ENCODE measurements at places on chromosomes 2 and 18.

GRCh38 chr18:35969676-35970075 is 2.8 kb upstream of the RMP24 start:
- peak; percentile 19 for DNase-seq

DNA sequence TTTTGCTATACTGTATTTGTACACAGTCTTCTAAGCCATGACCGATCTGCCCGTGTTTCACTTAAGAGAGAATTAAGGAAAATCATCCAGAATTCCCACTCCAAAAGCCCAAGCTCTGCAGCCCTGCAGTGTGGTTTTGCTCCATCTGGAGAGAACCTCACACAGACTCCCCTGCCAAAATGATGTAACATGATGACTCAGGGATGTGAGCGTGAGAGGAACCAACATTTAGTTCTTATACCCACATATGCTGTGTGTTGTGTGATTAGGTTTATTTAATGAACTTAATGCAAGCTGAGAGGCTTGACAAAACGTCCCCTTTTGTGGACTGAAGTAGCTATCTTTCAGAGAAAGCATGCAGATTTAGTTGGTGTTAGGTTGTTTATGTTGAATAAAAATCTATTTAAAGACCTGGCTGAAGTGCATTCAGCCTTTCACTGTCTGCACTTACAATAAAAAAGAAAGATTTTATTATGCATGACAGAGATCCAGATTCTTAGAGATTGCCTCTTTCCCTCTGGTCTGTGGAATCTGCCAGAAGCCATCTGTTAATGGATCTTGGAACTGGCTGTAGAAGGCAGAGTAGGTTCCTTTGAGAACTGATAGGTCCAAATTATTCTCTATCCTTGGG is 6.3 kb downstream of the RAB12 start:
- DNase-seq: peak; percentile 95

DNA sequence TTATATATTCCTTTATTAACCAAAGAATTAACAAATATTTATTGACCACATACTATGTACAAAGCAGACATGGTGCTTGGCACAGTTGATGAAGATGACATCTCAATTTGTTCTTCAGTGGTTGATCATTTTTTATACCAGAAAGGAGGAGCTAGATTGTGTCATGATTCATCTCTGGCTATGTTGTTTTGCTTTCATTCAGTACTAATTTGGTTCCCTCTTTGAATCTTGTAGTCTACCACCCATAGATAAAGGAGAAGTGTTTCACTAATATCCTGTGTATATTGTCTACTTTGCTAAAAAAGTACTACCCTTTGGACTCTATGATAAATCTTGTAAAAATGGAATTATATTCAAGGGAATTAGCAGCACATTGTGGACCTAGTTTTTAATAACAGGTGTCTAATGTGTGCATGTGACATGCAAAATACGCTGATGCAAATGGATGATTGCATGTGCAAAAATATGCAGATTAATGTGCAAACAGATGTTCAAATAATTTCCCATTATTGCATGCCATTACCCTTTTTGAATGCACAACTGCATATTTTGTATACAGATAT is 313.2 kb upstream of the ZEB2 start:
- no peak for DNase-seq

GRCh38 chr2:100241236-100241635 is 81.1 kb downstream of the LONRF2 start:
- DNase-seq: no peak

GRCh38 chr18:51516478-51517038 is 319.1 kb upstream of the MEX3C start:
- no peak for DNase-seq

GRCh38 chr2:168687314-168687713 is 115.1 kb upstream of the NOSTRIN start:
- peak; percentile 53 for DNase-seq

GRCh38 chr18:58640428-58640805 is 11.5 kb upstream of the ALPK2 start:
- DNase-seq: no peak

DNA sequence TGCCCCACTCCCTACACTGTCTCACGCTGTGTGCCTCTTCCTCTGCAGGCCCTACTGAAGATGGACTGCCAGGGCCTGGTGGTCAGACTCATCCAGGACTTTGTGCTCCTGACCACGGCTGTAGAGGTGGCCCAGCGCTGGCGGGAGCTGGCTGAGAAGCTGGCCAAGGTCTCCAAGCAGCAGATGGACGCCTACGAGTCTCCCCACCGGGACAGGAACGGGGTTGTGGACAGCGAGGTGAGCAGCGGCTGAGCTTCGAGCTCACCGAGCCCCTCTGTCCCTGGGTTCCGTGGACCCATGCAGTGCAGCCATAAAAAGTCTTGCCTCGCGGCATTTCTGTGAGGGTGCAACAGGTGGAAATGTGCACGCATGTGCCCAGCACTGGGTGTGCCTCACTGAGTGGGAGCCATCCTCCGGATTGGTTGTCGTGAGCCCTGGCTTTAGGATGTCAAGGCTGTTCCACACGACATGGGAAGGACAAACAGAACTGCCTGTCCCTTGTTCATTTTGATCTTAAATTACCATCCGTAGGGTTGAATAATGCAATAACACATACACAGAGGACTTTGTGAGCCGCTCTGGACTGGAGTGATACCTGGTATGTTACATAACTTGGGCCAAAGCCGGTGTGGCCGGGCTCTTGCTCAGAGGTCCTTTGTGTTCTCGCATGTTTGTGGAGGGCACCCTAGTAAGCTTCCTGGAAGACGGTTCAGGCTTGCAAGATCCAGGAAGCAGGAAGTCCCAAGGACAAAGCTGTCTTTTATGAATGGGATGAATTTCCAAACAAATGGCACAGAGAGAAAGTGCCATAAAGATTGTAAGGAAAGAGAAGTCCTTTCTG is 100.9 kb downstream of the SH3BP4 start:
- no peak for DNase-seq

GRCh38 chr2:217797661-217798069 is 205.1 kb downstream of the TNS1 start:
- DNase-seq: peak; percentile 30

DNA sequence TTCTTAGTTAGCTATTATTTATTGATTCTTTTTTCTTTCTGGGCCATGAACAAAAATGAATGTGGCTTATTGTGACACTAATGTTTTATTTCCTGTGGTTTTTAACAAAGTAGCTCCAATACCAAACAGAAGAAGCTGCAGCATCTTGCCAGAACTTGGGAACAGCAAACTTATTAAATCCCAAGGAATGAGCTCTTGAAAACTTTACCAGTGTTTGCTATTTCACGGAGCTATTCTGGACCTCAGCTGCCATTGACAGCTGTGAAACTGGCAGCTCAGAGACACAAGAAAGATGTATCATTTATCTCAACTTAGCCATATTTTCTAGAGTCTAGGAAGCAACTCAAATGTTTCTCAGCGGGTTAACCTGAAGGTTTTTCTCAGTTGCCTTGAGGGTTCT is 91.0 kb upstream of the NEUROD1 start:
- DNase-seq: no peak

DNA sequence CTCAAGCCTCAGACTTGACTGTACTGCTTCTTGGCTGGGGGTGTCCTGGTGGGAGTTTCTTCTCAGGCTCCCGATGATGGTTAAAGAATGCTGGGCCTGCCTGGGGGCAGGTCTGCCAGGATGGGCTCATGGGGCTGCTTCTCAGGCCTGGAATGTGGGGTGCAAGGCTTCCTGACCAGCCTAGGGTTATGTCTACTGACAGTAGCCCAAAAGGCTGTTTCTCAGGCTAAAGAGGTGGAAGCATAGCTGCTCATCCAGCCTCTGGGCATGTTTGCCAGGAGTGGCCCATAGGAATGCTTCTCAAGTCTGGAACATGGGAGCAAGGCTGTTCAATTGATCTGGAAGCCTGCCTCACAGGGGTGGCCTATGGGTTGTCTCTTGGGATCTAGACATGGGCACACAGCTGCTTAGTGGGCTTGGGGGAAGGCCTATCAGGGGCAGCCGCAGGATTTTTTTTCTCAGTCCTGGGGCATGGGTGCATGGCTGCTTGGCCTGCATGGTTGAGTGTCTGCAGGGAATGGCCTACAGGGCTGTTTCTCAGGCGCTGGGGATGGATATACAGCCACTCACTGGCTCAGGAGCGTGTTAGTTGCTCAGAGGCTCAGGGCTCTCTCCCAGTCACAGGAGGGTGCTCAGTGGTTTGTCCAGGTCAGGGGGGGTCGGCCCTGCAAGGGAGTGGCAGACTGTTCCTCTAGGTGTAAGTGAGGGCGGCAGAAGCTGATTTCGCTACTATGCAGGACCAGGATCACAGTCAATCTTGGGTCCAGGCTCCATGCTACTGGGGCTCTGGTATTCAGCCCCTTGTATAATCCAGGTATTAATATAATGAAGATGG is 617.3 kb upstream of the REG3G start:
- no peak for DNase-seq

- peak; percentile 3 for DNase-seq
Measured at GRCh38 chr18:33696332-33697162, 118.5 kb downstream of the ASXL3 start.

DNA sequence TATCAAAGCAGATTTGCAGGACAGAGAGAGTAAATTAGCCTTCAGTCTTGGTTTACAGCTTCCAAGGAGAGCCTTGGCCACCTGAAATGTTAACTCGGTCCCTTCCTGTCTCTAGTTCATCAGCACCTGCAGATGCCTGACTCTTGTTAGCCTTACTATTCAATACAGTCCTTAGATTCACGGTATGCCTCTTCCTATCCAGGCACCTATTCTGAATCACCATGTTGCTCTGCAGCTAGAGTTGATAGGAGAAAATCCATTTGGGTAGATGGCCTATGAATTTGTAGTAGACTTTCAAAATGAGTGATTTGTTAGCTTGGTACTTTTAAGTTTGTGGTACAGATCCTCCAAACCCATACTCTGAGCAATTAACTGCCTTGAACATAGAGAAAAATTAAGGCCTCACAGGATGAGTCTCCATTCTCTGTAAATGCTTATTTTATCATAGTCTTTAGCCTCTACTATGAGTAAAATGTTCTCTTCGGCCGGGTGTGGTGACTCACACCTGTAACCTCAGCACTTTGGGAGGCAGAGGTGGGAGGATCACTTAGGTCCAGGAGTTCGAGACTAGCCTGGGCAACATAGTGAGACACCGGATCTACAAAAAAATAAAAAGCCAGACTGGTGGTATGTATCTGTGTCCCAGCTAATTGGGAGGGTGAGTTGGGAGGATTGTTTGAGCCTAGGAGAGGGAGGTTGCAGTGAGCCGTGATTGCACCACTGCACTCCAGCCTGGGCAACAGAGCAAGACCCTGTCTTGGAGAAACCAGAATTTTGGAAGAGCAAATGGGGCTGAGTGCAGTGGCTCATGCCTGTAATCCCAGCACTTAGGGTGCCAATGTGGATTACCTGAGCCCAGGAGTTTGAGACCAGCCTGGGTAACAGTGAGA is 32.9 kb downstream of the PTCD3 start:
- no peak for DNase-seq

DNA sequence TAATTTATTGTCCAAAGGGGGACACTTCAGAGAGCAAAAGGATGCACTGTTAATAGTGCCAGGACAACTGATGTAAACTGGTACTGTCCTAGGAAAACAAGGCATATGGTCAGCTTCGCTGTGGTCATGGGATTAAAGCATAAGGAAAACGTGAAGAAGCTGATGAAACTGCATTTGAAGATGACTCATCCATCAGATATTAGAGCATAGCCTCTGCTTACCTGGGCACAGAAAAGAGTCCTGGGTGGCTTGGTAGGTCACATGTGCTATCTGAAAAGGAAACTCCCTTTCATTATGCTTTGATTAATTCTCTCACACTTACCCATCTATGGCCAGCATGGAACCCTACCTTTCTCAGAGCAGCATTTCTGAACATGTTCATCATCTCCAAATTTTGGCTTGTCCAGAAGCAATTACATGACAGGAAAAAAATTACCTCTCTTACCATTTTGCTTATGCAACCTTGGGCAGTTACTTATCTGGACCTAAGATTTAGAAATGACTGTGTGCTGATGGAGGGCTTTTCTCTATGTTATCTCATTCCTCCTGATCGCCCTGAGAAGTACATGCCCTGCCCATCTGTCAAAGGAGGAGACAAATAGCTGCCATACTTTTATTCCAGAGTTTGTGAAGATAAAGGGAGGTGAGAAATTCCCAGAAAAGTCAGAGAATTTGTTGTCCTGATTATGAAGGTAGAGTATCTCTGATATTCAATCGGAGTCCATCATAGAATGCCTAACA is 275.3 kb upstream of the SLC14A2 start:
- DNase-seq: no peak

GRCh38 chr2:9735335-9735734 is 104.5 kb upstream of the YWHAQ start:
- no peak for DNase-seq

- no peak for DNase-seq
Measured at GRCh38 chr2:131044075-131044756, 49.0 kb downstream of the FAM168B start.

GRCh38 chr18:46917803-46918600 is 600 bp downstream of the KATNAL2 start:
- DNase-seq: peak; percentile 33

- DNase-seq: no peak
Measured at GRCh38 chr18:44996261-44996660, 315.6 kb downstream of the SETBP1 start.

GRCh38 chr2:128579825-128580224 is 261.2 kb upstream of the HS6ST1 start:
- DNase-seq: no peak

GRCh38 chr2:238117199-238118154 is 17.3 kb downstream of the ESPNL start:
- peak; percentile 20 for DNase-seq

- DNase-seq: no peak
Measured at GRCh38 chr2:26617588-26618083, 23.5 kb downstream of the CIB4 start.

DNA sequence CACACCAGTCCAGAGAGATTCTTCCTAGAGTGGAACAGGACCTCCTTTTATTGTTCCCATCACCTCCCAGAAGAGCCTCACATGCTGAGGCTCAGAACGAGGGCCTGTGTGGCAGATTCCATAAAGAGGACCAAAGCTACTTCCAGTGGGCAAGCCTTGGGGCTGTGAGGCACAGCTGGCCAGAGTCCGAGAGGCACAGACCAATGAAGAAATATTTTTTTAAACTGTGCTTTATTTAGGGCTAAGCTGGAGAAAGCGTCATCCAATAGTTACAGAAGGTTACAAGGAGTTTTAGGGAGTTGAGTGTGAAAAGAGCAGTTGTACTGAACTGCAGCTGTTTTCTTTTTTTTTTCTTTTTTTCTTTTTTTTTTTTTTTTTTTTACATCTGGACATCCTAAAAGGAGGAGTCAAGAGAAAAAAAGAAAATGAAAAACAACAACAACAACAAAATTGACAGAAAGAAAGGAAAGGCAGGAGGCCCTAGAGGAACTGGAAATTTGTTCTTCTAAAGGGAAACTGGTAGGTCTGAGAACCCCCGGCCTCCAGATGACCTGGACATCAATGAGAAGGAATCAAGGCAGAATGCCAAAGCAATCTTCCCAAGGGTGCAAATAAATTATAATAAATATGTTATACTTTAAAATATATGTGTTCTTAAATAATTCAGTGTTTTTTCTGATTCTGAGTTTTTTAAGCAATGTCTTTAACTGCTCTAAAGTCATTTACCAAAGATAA is 322.6 kb downstream of the CELF4 start:
- no peak for DNase-seq

DNA sequence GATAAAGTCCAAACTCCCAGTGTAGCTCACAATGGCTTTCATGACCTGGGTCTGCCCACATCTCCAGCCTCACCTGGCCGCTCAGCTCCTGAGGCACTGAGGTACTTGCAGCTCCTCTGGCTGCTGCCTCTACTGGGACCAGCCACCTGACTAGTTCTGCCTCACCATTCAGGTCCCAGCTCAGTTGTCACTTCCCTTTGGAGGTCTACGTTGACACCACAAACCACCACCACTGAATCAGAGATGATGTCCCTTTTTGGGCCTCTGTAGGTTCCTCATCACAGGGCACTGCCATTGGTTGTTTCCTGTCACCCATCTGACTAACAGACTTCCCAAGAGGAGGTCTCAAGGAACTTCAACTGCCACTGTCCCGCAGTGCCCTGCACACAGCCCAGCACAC is 21.2 kb downstream of the SPP2 start:
- DNase-seq: no peak

Data from fibroblast of lung (primary cell).